ENCODE measurements at places on chromosomes 7 and 10. TPM values are rescaled to one million over a fixed set of nuclear protein-coding genes. Genes with fewer than 3 reads are reported as not detected.
A peak's percentile ranks its signal among the peaks of the same experiment; 100 is the strongest.

DNA sequence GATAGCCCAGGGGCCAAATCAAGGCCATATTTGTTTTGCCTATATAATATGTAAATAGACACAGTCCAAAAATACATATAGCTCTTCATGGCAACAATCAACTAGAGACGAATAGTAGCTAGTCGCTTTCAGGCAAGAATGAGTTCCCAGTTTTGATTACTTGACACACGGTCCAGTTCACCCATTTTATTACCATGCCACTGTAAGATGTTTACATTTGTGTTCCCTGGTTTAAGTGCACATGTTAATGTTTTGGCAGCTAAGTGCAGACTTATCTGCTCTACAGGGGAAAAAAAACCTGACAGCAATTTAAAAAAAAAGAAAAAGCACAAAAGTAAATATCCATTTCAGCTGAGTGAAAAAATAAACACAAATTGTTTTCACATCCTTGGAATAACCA lies 213.1 kb downstream of the TPK1 start:
- peaks cover 47% of the 10 kb centered on the region for H3K36me3 ChIP-seq
- no peak for DNase-seq
- no peaks in the 10 kb centered on the region for H3K27me3 ChIP-seq
- H3K27ac ChIP-seq, result no peak overlapping the region
- no peaks in the 10 kb centered on the region for H3K4me1 ChIP-seq

GRCh38 chr7:135317676-135318325 lies 84.2 kb downstream of the STRA8 start:
- H3K36me3 ChIP-seq, result no peaks in the 10 kb centered on the region
- no peaks in the 10 kb centered on the region for H3K27me3 ChIP-seq
- H3K4me3 ChIP-seq, result no peak overlapping the region
- no peak overlapping the region for H3K27ac ChIP-seq

- H3K27ac ChIP-seq, result no peak overlapping the region
- H3K36me3 ChIP-seq, result no peaks in the 10 kb centered on the region
- H3K4me3 ChIP-seq, result no peak overlapping the region
- no peak for DNase-seq
Measured at GRCh38 chr7:114534953-114535352, 120.3 kb downstream of the FOXP2 start.

- H3K4me3 ChIP-seq, result no peak overlapping the region
- no peaks in the 10 kb centered on the region for H3K36me3 ChIP-seq
- no peaks in the 10 kb centered on the region for H3K27me3 ChIP-seq
- no peak for DNase-seq
- H3K4me1 ChIP-seq, result no peaks in the 10 kb centered on the region
Measured at GRCh38 chr10:108631332-108631731, 1292.0 kb downstream of the XPNPEP1 start.

DNA sequence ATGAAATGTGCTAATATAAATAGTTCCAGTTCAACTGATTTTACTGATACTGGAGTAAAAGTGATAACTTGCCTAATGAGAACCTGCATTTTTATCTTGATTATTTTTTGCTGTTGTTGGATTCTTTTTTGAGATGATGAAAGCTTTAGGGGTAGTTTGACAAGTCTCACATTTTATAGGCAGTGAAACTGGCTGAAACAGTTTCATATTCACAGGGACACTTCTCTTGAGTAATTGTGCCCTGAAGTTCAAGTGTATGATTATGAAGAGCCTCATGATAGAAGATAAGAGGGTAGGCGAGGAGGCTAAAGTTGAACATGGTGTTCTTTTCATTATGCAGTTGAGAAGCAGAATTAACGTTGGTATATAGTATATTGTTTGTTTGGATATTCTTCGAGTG lies 5.1 kb downstream of the AUTS2 start:
- no peak overlapping the region for H3K4me3 ChIP-seq
- peaks cover 2% of the 10 kb centered on the region for H3K4me1 ChIP-seq
- peaks cover 18% of the 10 kb centered on the region for H3K27me3 ChIP-seq
- H3K36me3 ChIP-seq, result no peaks in the 10 kb centered on the region
- H3K27ac ChIP-seq, result no peak overlapping the region
- DNase-seq, result no peak

DNA sequence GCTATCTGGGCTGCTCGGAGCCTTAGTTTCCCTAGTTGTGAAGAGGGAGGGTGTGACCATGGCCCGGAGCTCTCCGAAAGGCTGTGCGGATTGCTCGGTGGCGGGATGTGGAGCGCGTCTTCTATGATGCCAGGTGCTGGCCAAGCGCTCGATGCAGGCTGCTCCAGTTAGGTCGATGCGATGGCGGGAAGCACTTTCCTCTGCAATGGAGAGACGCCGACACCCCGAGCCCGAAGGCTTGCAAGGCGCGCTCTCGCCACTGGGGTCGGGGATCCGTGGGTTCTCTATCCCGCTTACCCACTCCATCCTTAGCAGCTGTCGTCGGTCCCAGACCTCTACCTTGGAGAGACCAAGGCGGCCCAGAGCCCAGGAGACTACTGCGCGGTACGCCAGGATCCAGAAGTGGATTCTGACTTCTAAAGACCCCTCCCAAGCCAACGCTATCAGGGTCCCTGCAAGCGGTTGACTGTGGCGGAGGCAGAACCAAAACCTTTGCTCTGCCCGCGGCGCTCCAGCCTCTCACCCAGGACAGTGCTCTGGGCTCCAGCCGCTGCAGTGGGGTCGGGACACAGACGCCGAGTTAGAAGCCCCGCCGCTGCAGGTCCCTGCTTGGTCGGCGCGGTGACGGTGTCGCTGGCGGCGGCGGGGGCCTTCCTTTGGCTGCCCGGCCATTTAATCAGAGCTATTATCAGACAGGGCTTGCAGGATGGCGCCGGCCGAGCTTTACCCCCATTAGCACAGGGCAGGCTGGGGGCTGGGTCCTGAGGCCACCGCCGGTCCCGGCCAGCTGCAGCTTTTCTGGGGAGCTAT lies 7.8 kb upstream of the TBX20 start:
- no peak overlapping the region for H3K4me3 ChIP-seq
- H3K27ac ChIP-seq, result no peak overlapping the region
- H3K36me3 ChIP-seq, result peaks cover 1% of the 10 kb centered on the region
- H3K4me1 ChIP-seq, result peaks cover 6% of the 10 kb centered on the region
- H3K27me3 ChIP-seq, result peaks cover 94% of the 10 kb centered on the region
- no peak for DNase-seq

GRCh38 chr7:158067931-158068482 lies 519.6 kb downstream of the PTPRN2 start:
- no peaks in the 10 kb centered on the region for H3K36me3 ChIP-seq
- H3K4me1 ChIP-seq, result no peaks in the 10 kb centered on the region
- DNase-seq, result no peak
- no peak overlapping the region for H3K27ac ChIP-seq
- no peak overlapping the region for H3K4me3 ChIP-seq
- H3K27me3 ChIP-seq, result peaks cover 5% of the 10 kb centered on the region

DNA sequence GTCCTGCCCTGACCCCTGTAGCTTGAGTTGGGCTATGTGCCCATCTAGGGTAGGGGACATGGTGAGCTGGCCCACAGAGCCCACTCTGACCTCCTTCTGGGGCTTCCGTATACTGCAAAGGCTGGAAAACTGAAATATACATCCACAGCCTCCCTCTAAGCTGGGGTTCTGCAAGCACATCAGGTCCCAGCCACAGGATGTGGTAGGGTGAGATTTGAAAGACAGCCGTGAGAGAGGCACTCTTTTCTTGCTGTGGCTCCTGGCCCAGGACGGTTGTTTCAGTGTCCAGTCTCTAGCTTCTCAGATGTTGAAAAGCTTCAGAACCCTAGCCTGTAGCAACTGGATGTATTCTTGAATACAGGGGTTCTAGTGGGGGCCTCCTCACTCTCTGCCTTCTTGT lies 60.1 kb upstream of the ADRB1 start:
- peaks cover 6% of the 10 kb centered on the region for H3K4me1 ChIP-seq
- H3K27me3 ChIP-seq, result peaks cover 22% of the 10 kb centered on the region
- H3K4me3 ChIP-seq, result no peak overlapping the region
- H3K27ac ChIP-seq, result no peak overlapping the region
- no peak for DNase-seq
- H3K36me3 ChIP-seq, result peaks cover 7% of the 10 kb centered on the region

DNA sequence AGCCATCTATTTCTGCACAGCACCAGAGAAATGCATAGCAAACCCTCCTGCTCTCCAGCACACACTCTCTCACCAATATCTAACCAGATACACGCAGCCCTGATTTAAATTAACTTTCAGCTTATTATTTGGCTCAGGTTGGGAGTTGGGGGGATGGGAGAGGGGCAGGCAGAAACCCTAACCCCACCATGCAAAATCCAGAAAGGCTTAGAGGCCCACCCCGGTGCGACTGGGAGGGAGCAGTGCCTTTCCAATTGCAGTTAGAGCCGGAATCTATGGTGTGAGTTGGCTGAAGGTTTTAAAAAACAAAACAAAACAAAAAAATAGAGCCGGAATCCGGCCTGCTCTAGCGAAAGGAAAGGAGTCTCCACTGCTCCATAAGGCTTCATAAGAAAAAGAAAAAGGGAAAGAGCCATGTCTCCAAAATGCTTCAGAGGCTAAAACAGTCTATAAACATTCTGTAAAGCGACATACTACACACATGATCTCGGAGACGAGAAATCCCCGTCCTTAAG lies 2.9 kb downstream of the IGF2BP3 start:
- H3K27ac ChIP-seq, result no peak overlapping the region
- peak overlapping the region; percentile 63 for H3K4me3 ChIP-seq
- no peak for DNase-seq
- peaks cover 30% of the 10 kb centered on the region for H3K4me1 ChIP-seq
- H3K36me3 ChIP-seq, result peaks cover 1% of the 10 kb centered on the region

- no peaks in the 10 kb centered on the region for H3K36me3 ChIP-seq
- H3K4me3 ChIP-seq, result no peak overlapping the region
- H3K27ac ChIP-seq, result no peak overlapping the region
- H3K27me3 ChIP-seq, result peaks cover 4% of the 10 kb centered on the region
- no peak for DNase-seq
- no peaks in the 10 kb centered on the region for H3K4me1 ChIP-seq
Measured at GRCh38 chr10:130843051-130843653, 468.4 kb downstream of the TCERG1L start.

DNA sequence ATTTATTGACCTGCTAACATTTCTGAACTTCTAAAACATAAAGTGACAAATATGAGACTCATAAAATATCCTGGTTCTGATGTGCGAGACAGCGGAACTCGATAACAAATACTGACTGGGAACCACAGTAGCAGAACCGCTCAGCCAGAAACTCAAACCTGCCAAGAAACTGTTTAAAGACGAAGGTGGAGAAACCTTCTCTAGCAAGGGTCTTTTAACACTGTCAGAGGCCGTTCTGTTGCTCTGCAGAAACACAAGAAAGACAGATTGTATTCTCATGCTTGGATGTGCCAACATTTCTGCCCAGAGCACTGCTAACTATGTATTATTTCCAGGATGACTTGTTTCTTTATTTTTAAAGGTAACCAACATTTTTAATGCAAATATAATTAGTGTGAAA lies 514.8 kb upstream of the ADARB2 start:
- DNase-seq, result no peak
- no peaks in the 10 kb centered on the region for H3K36me3 ChIP-seq
- H3K4me1 ChIP-seq, result no peaks in the 10 kb centered on the region

GRCh38 chr10:6788731-6789130 lies 208.7 kb upstream of the PRKCQ start:
- H3K27ac ChIP-seq, result no peak overlapping the region
- no peak for DNase-seq
- peaks cover 3% of the 10 kb centered on the region for H3K27me3 ChIP-seq

- no peak overlapping the region for H3K27ac ChIP-seq
- DNase-seq, result no peak
- no peaks in the 10 kb centered on the region for H3K4me1 ChIP-seq
- H3K36me3 ChIP-seq, result no peaks in the 10 kb centered on the region
- no peak overlapping the region for H3K4me3 ChIP-seq
- peaks cover 4% of the 10 kb centered on the region for H3K27me3 ChIP-seq
Measured at GRCh38 chr10:20776384-20777118, 120.6 kb downstream of the NEBL start.

DNA sequence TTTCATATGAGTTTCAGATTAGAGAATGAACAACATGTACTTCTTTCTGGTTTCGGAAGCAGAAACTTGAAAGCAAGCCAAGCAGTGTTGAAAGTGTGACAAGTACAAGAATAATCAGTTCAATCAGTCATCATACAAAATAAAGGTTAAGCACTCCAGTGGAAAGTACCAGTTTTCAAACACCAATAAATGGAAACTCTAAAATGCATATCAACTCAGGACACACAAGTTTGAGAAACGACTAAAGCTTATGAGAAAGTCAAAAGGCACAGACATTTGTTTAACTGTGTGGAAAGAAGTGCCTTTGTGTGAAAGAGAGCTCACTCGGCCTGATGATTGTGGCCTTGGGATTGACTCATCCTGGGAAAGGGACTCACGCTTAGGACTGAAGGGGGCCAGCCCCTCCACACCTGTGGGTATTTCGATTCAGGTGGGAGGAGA lies 60.6 kb upstream of the AKR1C1 start:
- H3K36me3 ChIP-seq, result peaks cover 4% of the 10 kb centered on the region
- peak overlapping the region; percentile 14 for H3K4me3 ChIP-seq
- H3K27ac ChIP-seq, result peak overlapping the region; percentile 94
- H3K4me1 ChIP-seq, result peaks cover 16% of the 10 kb centered on the region
- DNase-seq, result peak; percentile 12

DNA sequence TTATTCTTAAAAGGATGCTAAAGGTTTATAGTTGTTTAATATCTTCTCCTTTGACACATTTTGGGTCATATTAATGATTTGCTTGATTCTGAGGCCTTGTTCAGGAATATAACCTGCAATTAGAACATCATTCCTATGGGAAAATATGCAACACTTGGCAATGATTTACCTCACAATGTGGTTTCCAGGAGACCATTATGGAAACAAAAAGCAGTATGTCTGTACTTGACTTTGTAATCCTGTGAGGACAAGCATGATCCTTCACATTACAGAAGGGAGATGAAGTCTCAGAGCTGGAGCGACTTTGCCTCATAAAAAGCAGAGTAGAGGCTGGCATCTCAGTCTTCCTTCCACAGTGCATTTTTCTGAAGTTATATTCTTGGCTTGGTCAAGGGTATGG lies 57.0 kb upstream of the CDCA7L start:
- H3K36me3 ChIP-seq, result no peaks in the 10 kb centered on the region
- no peaks in the 10 kb centered on the region for H3K27me3 ChIP-seq
- H3K4me1 ChIP-seq, result peaks cover 2% of the 10 kb centered on the region
- no peak overlapping the region for H3K4me3 ChIP-seq
- no peak for DNase-seq
- H3K27ac ChIP-seq, result no peak overlapping the region

DNA sequence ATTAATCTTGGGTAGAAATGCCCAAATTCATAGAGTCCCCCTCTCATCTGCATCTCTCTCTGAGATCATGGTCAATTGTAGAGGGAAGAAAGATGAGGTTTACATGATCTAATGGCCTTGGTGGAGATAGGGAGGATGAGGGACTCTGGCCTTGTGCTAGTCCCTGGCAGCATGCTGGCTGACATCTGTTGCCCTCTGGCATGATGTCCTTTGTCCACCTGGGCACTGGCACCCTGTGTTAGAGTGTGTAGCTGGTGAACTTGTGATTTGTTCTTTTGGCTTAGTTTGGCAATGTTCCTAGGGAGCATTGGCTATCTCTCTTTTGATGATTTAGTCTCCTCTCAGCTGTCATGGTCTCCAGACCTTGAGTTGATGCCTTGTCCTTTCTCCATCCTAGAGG lies 103.2 kb downstream of the DYNC1I1 start:
- H3K4me1 ChIP-seq, result no peaks in the 10 kb centered on the region
- H3K36me3 ChIP-seq, result no peaks in the 10 kb centered on the region
- H3K4me3 ChIP-seq, result no peak overlapping the region

Gene AUTS2
- 0.78 TPM for total RNA-seq

Gene CCL26
- total RNA-seq, result not detected

Gene BEND7
- not detected for total RNA-seq

Gene AGBL3
- 3.6 TPM for total RNA-seq

Gene RRP12
- total RNA-seq, result 82.2 TPM

Gene TUBAL3
- total RNA-seq, result not detected

Gene HOXA9
- not detected for total RNA-seq

Gene MEST
- total RNA-seq, result 15.1 TPM

Gene NUTM2B
- total RNA-seq, result 0.37 TPM

All from activated naive CD8-positive, alpha-beta T cell treated with anti-CD3 and anti-CD28 coated beads for 36 hours (primary cell).